Activated naive CD4-positive, alpha-beta T cell (primary cell): ENCODE measurements at places on chromosomes 16 and 17.

- DNase-seq = peak; percentile 48
Measured at GRCh38 chr16:711548-712320, 3.2 kb upstream of the METRN start.

GRCh38 chr16:24845726-24846547, at the start of gene SLC5A11:
Gene SLC5A11 (plus strand): TSS chr16:24845963. CDS start chr16:24858644, 12,681 bp downstream.
- DNase-seq = no peak

DNA sequence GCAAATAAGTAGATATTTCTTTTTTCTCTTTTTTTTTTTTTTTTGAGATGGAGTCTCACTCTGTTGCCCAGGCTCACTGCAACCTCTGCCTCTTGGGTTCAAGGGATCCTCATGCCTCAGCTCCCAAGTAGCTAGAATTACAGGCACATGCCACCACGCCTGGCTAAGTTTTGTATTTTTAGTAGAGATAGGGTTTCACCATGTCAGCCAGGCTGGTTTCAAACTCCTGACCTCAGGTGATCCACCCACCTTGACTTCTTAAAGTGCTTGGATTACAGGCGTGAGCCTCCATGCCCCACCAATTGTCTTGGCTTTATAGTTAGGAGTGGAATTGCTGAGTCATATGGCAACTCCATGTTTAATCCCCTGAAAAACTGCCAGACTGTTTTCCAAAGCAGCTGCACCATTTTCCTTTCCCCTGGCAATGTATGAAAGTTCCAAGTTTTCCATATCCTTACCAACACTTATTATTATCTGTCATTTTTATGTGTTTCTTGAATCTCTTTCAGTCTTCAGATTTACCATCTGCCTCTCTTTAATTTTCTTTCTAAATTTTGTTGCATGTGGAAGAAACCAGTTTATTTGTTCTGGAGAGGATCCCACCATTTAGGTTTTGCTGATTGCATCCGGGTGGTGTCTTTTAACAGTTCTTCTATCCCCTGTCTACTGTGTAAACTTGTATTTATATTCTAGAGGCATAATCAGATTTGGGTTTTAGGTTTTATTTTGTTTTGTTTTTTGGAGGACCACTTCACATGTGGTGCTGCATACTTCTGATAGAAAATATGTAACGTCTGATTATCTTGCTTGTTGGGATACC, 9.9 kb upstream of the CES3 start:
- DNase-seq = no peak

DNA sequence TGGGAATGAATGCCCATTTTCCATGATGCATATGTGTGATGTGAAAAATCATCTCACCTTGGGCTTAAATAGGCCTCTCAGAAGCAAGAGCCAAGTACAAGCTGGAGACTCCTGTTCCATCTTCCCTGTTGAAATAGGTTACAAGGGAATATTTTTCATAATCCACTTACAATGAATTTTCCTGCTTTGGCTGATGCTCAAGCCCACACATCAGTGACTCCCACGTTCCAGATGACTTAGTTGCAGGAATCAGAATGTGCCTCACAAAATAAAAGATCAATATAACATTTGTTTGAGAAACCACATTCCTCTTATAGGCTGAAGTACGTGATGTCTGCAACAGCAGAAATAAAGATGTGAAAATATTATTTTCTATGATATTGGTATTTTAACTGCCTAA, 24.1 kb downstream of the ANKFN1 start:
- DNase-seq = no peak

DNA sequence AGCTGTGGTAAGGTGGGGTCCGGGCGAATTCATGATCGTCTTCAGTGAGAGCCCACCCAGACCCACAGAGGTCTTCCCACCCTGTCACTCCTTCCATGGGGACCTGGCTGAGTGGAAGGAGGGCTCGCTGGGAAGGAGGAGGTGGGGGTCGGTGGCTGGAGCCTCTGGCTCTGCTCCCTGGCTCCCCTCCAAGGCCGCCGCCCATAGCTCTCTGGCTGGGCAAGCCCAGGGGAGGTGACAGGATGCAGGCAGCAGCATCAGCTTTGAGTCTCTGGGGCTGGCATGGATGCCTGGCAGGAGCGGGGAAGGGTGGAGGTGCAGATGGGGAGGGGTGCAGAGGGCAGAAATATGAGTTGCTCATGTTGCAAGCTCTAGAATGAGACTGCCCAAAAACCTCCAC, 147.0 kb downstream of the ENGASE start:
- no peak for DNase-seq
